Activated naive CD8-positive, alpha-beta T cell treated with anti-CD3 and anti-CD28 coated beads, Interleukin-2, amount 50 U/mL, for 16 hours (primary cell): ENCODE measurements at places on chromosomes 13 and 19.

DNA sequence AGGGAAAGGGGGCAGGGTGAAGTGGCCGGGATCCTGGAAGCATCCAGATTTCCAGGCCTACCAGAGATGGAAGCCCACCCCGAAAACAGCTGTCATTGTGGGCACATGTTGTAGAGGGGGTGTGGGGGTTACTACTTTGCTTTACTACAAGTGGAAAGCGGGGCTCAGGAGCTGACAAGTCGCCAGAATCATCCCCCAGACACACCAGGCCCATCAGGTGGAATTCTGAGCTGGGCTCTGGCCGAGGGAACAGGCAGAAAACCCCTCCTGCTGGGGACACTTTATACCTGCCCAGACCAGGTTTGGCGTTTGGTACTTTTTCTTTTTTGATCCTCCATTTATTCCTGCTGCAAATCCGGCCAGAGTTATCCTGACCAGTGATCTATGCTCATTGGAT lies 3.8 kb downstream of the CDX2 start:
- no peak for DNase-seq

DNA sequence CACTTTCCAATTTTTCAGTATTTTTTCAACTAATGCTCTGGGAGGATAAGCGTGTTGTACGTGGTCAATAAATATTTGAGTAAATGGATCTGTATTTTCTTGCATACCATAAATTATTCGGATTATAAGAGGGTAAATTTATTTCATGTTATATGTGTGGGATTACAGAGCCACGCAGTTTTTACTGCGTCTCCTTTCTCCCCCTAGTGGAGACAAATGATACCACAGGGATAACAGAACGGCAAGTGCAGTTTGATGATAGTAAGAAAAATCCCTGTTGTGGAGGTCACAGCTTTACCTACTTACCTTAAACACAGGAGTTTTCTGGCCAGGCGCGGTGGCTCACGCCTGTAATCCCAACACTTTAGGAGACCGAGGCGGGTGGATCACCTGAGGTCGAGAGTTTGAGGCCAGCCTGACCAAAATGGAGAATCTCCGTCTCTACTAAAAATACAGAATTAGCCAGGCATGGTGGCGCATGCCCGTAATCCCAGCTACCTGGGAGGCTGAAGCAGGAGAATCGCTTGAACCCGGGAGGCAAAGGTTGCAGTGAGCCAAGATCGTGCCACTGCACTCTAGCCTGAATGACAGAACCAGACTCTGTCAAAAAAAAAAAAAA lies 16.8 kb downstream of the MBD3L2B start:
- DNase-seq: no peak

GRCh38 chr19:48348045-48348444 lies 15.7 kb downstream of the TMEM143 start:
- no peak for DNase-seq

DNA sequence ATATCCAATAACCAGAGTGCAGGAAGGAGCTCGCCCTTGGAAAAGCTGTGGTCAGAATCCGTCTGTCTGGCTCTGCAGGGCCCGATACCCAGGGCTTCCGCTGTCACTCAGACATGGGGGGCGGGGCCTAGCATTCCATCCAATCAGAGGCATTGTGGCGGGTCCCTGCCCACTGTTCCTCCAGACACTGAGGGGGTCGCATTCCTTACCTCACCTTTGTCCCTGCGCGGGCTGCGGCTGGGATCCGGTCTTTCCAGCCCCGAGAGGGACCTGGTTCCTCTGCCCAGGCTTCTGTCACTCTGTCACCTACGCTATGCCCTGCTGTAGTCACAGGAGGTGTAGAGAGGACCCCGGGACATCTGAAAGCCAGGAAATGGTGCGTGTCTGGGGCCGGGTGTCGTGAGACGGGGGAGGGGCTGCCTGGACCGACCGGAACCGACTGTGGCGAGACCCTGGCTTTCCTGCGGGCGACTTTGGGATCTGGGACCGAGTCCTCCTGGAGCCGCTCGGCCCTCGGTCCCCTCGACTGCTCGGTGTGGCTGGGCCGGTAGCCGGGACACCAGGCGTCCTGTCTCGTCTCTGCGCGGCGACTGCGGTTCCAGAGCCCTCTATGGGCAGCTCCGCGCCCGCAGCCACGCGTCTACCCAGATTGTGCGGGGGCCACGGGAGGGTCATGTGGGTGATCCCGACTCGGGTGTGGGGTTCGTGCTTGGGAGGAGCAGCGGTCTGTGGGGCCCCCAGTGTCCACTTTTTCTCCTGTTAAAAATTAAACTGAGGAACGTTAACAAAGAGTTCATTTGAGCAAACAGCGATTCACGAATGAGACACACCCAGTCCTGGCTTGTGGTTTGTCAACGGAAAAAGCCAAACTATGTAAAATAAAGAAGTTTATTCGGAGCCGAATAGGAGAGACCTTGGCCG lies at the start of gene ZNF69:
TSS of gene ZNF69 (plus strand) at position 172 of the 921 bp plus-strand sequence. CDS start at position 314, 142 bp downstream.
- DNase-seq: peak; percentile 52

GRCh38 chr13:52599037-52599847 lies 43.0 kb upstream of the HNRNPA1L2 start:
- DNase-seq: no peak

DNA sequence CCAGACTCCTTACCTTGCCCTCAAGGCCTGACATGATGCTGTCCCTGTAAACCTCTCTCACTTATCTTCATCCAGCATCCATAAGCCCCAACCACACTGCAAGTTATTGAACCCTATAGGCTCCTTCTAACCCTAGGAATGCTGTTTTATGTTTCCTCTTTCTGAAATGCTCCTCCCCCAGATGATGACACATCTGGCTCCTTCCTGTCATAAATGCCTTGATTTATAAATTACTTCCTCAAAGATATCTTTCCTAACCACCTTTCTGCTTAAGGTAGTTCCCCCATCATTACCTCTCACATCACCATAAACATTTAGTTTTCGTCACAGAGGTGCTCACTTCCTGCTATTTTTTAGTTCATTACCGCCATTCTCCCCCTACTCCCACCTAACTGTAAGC lies 12.3 kb downstream of the RUBCNL start:
- no peak for DNase-seq

DNA sequence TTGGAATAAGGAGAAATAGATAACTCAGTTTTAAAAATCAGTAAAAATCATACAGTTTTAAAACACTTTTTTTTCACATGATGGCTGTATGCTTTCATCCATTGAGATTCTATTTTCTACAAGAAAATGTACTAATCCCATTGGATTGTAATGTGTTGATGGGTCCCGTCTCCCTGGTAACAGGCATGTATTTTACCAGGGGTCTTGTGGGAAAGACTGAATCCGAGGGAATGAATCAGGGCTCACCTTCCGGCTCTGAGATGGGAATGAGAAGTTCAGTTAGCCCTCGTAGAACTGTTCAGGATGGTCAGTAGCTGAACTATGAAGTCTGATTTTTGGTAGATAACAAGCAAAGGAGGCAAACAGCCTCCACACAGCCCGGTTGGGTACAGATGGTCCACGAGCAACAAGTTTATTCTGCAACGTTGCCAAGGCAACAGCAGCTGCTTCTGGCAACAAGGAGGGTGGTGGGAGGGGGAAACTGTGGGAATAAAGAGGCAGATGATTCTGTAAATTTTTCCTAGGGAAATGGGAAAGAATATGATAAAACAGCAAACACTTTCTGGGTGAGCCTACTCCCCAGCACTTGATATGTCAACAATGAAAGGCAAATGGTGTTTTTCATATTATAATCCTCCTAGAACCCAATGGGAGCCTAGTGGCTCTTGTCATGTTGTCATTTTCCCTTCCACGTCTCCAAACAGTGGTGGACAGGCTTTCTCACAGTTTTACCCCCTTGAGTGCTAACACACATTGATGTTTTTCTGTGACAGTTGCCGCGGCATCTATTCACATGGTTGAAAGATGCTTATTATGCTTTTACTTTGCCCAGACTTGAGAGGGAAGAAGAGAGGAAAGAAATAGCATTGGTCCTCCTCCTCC lies 12.4 kb upstream of the SIAH3 start:
- no peak for DNase-seq

DNA sequence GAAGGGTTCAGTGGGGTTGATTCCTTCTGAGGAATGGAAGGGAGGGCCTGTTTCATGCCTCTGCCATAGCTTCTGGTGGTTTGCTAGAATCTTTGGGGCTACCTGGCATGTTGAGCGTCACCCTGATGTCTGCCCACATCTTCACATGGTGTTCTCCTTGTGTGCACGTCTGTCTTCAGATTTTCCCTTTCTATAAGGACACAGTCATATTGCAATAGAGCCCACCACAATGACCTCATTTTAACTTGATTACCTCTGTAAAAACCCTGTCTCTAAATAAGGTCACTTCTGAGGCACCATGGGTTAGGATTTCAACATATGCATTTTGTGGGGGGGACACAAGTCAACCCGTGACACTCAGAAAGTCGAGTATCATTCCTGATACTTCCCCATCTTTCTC lies 257.9 kb downstream of the COG6 start:
- no peak for DNase-seq

- no peak for DNase-seq
Observed at GRCh38 chr19:43438291-43439031, 23.8 kb downstream of the TEX101 start.

DNA sequence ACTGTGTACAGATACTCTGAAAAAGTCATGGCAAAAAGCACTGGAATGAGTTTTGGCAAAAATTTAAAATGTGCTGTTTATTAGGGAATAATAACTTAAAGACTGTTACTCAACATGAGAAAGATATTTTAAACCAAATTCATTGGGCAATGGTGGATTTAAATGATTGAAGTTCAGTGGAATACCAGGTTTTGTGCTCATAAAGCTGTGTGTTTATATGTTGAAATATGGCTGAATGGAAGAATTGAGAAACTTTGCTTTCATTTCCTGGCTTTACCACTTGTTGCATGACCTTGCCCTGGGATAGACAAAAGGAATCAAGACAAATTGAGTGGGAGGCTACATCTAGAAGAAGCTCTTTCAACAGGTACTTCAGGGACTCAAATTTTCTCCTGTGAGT lies 246.4 kb downstream of the GPC5 start:
- DNase-seq: no peak

- peak; percentile 54 for DNase-seq
Observed at GRCh38 chr19:29873024-29873800, 61.4 kb downstream of the CCNE1 start.

DNA sequence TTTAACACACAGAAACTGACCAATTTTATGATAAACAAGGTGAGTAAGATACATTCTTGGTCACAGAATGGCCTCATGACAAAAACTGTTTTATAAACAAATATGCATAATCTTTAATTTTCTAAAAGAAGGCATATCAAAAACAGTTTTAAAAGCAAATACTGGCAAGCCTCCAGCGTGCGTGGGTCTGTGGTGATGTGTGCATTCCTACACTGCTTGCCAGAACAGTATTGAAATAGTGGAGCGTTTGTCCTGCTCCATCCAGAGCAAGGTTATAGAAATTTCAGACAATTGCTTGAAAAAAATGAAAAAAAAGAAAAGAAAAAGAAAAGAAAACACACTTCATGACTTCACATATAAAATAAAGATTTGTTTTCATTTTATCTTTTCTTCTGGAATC lies 140.9 kb downstream of the MZT1 start:
- DNase-seq: no peak

DNA sequence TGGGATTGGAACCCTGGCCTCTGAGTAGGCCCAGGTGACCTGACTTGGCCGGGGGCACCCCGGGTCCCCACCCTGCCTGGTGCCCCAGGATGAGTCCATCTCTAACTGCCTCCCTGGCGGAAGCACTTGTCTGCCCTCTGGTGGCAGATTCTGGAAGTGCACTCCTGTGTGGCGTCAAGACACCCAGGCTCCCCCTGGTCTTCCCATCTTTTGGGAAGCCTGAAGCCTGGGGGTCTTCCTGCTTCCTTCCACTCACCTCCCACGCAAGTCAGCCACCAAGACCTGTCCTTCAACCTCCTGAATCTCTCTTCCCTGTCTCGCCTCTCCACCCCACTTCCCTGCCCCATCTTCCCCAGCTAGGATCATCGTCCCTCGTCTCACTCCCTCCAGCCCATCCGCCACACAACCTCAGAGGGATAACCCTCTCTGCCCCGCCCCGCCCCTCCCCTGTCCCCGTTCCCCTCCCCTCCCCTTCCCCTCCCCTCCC lies 7.4 kb downstream of the RABAC1 start:
- peak; percentile 75 for DNase-seq

DNA sequence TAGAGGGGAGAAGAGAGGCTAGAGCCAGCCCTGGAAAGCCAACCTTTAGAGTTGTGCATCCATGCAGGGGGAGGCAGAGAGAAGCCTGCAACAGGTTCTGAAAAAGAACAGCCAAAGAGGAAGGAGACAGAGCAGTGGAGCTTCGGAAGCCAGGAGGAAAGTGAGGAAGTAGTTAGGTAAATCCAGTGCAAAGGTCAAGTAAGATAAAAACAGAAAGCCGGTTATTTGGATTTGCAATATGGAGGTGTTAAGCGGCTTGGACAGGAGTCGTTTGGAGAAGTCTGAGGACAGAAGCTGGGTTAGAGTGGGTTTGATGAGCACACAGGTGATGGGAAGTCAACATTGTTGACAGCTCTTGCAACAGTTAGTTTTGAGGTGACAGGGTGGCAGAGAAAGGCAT lies 53.5 kb upstream of the FLT1 start:
- DNase-seq: no peak

DNA sequence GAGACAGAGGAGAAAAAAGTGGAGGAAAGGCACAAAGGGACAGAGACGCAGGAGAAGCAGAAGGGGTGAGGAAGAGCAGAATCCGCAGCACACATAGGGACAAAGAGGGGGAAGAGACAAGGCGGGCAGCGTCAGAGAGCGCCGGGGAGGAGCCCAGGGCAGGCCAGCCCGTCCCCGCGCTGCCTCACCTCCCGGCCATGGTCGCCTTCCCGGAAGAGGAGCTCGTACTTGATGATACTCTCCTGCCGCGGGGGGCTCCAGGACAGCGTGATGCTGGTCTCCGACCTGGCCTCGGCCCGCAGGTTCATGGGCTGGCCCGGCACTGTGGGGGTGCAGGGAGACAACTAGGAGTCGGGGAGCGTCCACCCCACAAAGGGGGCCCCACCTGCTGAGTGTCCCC lies 100.6 kb downstream of the PTPRS start:
- no peak for DNase-seq

GRCh38 chr13:97257800-97258799 lies 36.0 kb downstream of the MBNL2 start:
- no peak for DNase-seq

DNA sequence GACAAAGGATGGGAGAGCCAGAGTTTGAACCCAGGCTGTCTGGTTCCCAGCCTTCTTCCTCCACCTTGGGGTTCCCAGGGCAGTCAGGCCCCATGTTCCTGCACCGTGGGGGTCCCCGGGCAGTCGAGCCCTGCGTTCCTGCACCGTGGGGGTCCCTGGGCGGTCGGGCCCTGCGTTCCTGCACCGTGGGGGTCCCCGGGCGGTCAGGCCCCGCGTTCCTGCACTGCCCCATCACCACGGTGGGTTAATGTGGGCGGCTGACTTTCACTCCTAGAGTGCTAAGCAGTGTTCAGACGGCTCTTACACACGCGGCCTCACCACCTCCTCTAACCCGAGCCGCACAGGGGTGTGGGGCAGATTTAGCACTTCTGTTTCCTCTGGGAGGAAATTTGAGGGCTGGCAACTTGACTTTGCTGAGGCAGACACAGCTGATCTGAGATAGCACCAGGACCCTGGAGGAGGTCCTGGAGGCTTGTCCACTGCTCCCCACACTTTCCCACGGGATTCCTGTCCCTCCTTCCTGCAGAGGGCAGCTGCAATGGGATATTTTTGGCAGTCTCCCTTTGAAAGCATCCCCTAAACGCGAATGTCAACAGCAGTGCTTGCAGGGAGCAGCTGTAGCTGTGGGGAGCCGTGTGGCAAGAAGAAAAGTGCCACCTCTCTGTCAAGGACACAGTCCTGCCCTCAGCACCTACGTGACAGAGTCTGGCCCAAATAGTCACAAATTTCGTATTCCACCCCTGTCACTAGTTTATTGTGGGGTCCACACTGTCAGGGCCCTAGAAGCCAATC lies 239.4 kb downstream of the TEX29 start:
- no peak for DNase-seq

GRCh38 chr19:1138121-1138520 lies 34.3 kb downstream of the GPX4 start:
- DNase-seq: no peak
